ENCODE measurements at places on chromosomes 13 and 19. TPM values are rescaled to one million over a fixed set of nuclear protein-coding genes. Genes with fewer than 3 reads are reported as not detected.

DNA sequence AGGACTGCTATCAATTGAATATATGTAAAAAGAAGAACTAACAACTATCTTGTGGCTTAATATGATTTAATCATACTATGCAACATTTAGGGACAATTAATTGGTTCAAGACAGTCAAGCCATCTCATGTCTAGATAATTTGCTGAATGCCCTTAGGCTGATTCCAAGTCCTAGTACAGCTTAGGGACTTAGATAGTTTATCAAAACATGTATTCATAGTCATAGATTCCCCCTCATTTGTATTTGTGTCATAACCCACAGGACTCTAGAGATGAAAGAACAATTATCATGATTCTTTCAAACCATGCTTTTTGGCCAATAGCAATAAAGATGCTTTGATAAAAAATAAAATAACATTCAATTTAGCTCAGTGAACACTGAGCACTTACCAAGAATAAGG, 607.6 kb downstream of the SLITRK1 start:
- DNase-seq, result no peak

DNA sequence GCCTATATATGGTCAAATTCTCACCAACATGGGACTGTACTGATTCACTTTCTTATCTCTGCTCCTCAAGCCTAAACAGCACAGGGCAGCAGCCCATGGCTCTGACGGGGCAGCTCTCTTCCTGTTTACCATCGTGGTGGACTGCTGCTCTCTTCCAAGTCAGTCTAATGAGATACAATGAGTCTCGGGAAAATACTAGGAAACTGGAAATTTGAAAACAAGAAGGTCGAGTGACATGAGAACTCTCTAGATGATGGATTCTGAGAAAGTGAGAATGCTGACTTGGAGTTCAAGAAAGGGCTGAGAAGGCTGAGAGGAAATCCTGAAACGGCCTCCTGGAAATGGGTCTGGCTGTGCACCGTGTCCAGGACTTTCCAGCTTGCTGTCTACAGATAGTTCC, 122.8 kb upstream of the ARGLU1 start:
- peak; percentile 84 for DNase-seq

GRCh38 chr13:74135326-74136083, 1.3 kb upstream of the KLF12 start:
- no peak for DNase-seq

Gene PSG3
- 0.13 TPM for total RNA-seq

Gene ZNF132
- total RNA-seq, result 6.2 TPM

GRCh38 chr13:40478775-40479174, 187.7 kb downstream of the FOXO1 start:
- DNase-seq, result no peak

DNA sequence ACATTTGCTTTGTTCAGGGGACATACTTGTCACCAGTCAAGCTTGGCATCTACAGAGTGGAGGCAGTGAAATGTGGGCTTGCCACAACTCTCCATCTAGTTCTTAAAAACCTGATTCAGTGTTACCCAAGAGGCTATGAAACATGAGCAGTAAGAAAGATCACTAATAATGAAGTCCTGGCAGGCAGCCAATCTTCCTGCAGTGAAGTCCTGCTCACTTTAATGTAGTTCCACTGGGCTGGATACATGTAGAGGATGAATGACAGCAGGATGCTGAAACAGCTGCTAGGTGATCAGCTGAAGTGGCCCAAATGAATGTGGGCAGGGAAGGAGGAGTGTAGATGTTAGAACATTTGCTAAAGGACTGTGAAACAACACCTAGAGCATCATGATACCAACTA, 1213.1 kb downstream of the OLFM4 start:
- no peak for DNase-seq

GRCh38 chr13:67829641-67830040, 599.5 kb upstream of the PCDH9 start:
- DNase-seq, result no peak

- no peak for DNase-seq
These were observed at the start of gene NAPSA for GRCh38 chr19:50365434-50366306. Gene NAPSA, minus strand, starts transcription at chr19:50365639. Its CDS starts 18 bp downstream, at chr19:50365621.

GRCh38 chr19:1028062-1028926, 1.9 kb downstream of the CNN2 start:
- no peak for DNase-seq

Gene IGFL1
- total RNA-seq, result not detected

- DNase-seq, result no peak
These were observed 52.7 kb downstream of the SIAH3 start for GRCh38 chr13:45798851-45799250.

Gene CABP5
- not detected for total RNA-seq

DNA sequence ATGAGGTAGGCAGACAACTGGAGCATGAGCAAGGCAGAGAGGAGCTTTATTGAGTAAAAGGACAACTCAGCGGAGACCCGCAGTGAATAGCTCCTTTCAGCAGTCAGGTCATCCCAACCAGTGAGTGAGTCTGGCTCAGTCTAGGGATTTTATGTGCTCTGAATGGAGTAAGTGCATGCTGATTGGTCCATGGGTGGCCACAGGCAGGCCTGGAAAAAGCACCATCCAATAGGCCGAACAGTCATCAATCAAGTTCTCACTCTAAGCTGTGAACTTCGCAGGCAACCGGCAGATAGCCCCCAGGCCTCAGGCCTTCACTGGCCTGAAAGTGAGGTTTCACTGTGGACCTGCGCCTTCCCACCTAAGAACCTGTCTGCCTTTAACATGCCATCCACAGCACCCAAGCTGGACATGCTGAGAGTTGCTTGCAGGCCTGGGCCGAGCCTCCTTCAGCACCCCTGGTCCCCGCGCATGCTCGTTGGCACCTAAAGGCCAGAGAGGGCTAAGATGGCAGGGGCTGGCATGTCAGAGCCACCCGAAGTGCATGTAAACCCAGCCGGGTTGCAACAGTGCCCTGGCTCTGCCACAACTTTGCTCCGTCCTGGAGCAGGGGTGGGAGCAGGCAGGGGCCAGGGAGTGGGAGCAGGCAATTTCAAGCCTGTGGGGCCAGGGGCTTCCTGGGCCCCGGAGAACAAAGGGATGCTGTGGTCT, 698.7 kb downstream of the SLITRK1 start:
- DNase-seq, result no peak

DNA sequence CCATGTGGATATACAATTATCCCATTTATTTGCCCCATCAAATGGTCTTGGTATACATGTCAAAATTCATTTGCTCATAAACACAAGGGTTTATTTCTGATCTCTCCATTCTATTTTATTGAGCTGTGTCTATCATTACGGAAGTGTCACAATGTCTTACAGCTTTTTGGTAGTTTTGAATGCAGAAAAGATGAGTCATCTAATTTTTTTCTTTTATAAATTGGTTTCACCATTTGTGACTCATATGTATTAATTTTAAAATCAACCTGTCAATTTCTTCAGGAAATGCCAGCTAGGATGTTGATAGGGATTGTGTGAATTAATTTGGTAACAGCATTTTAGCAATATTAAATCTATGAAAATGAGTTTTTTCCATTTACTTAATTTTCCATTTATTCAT, 2549.4 kb downstream of the PCDH9 start:
- DNase-seq, result no peak

Gene GSX1
- total RNA-seq, result not detected

DNA sequence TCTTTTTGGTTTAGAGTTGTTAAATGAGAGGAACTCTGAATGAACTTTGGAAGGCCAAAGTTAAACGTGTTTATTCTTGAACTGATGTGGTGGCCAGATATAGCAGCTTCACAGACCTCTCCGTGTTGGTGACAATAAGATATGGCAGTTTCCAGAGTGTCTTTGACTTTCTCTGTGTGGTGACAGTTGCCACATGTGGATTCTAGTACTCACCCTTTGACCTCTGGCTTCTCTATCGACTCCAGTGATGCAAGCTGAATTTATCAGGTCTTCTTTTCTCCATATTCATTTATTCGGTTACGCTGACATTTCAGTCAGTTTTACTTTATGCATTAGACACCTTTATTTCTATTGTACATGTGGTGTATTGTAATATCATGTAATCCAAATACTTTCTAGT, 1469.5 kb downstream of the SLITRK1 start:
- no peak for DNase-seq

Gene GRK1
- not detected for total RNA-seq

DNA sequence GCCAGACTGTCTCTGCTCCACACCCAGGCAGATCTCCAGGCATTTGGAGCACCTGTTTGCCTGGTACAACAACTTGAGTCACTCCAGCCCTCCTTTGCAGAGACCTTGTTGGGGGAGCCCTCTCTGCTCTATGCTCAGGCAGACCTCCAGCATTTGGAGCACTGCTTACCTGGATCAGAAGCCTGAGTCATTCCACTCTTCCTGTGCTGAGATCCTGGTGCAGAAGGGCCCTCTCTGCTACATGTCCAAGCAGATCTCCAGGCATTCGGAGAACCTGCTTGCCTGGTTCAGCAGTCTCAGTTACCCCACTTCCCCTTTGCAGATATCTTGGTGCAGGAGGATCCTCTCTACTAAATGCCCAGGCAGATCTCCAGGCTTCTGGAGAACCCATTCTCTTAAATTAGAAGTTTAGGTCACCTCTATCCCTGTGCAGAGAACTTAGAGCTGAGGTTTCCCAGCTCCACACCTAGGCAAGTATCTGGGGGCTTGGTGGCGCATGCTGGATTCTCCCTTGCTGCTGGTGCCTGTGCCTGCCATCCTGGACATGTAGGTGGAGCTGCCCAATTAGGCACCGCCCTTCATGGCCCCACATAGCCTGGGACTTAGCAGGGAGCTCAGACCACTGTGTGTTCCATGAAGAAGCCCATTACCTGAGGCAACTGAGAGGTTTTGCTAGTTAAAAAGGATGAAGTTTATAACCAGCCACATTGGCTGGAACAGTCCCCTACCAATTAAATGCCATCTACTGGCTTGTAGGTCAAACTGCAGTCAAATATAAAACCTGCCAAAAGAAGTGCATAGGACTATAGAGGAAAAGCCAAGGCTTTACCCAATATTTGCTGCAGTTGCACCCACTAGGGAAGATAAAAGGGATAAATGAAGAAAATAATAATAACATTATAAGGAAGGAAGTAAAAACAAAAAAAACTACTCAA, 97.6 kb upstream of the SLITRK6 start:
- DNase-seq, result no peak

- peak; percentile 45 for DNase-seq
These were observed 156.2 kb downstream of the SIPA1L3 start for GRCh38 chr19:38062959-38063761.

Gene IGSF23
- 0.13 TPM for total RNA-seq

GRCh38 chr19:947707-948539, 22.1 kb downstream of the ARID3A start:
- DNase-seq, result no peak

Gene CAPN12
- total RNA-seq, result 0.13 TPM

DNA sequence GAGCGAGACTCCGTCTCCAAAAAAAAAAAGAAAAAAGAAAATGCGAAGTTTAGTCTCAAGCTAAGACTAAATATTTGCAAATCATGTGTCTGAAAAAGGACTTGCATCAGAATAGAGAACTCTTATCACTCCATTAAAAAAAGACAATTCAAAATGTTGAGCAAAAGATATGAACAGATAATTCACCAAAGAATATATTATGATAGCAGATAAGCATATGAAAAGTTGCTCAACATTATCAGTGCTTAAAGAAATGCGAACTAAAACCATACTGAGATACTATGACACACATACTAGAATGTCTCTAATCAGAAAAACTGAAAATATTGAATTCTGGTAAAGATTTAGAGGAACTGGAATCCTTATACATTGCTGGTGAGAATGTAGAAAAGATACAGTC, 38.7 kb upstream of the SACS start:
- DNase-seq, result no peak

- no peak for DNase-seq
These were observed 32.2 kb upstream of the TPT1 start for GRCh38 chr13:45373162-45373547.

Gene IFNL1
- not detected for total RNA-seq

- DNase-seq, result peak; percentile 44
These were observed 19.6 kb downstream of the TMEM150B start for GRCh38 chr19:55305491-55305890.

DNA sequence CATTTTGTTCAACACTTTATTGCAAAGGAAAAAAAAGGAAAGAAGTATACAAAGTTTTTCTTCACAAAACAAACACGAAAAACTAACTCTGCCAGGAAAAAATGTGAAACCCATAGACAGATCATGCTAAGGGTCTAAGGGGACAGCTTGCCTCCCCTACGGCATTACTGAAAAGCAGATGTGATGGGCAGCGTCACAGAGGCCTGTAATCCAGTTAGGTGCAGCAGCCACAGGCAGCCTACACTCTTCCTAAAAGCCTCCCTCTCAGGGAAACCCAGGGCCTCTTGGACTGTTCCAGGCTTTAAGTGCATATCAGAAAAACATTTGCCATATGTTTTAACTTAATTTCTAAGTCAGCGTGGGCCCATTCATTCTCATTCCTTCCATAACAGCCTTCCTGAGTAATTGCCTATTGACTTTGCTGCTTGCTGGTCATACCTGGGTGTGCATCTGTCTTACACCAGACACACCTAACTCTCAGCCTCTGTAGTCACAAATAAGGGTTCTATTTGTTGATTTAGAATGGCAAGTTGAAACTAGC, 135.7 kb upstream of the SERP2 start:
- no peak for DNase-seq

- no peak for DNase-seq
These were observed 12.1 kb downstream of the TYK2 start for GRCh38 chr19:10368101-10368803.

Gene ZNF28
- total RNA-seq, result 14.0 TPM

- DNase-seq, result peak; percentile 30
These were observed 924.0 kb downstream of the EFNB2 start for GRCh38 chr13:105611424-105611823.

Gene IGFL2
- not detected for total RNA-seq

- DNase-seq, result no peak
These were observed 22.1 kb downstream of the PLEKHF1 start for GRCh38 chr19:29687244-29687896.

- peak; percentile 66 for DNase-seq
These were observed 7.5 kb downstream of the ZNF331 start for GRCh38 chr19:53545271-53546065.

Gene FCGBP
- under 0.01 TPM for total RNA-seq

DNA sequence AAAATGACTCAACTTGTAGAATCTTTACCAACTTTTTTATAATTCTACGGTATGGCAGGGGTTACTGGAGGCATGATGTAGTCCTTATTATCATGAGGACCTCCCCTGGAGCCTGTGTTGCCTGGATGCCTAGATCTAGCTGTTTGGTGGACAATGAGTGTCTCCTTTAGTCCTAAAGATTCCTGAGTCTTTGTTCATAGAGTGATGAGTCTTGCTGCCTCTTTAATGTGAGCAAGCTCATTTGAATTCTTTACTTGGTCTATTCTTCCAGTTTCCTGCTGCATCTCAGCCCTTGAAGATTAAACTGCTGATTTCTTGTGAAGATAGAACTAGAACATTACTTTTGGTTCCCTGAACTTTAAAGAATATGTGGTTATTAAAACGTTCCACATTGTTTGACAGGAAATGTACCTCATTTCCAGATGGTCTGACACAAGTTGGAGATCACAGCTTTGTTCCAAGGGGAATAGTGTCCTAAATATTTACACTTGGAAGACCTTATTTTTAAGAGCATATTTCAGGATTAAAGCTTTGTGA, 51.9 kb downstream of the SLAIN1 start:
- DNase-seq, result no peak
